Activated CD4-positive, alpha-beta memory T cell treated with anti-CD3 and anti-CD28 coated beads, Interleukin-2, amount 10 ng/mL, durations not matched to agents 7 days and 5 days (primary cell): ENCODE measurements at places on chromosomes 7 and 10. TPM values are rescaled to one million over a fixed set of nuclear protein-coding genes. Genes with fewer than 3 reads are reported as not detected.
A peak's percentile ranks its signal among the peaks of the same experiment; 100 is the strongest.

The ZNF722 gene
- not detected for total RNA-seq

The TRPV5 gene
- total RNA-seq: not detected

The CRHR2 gene
- total RNA-seq: not detected

DNA sequence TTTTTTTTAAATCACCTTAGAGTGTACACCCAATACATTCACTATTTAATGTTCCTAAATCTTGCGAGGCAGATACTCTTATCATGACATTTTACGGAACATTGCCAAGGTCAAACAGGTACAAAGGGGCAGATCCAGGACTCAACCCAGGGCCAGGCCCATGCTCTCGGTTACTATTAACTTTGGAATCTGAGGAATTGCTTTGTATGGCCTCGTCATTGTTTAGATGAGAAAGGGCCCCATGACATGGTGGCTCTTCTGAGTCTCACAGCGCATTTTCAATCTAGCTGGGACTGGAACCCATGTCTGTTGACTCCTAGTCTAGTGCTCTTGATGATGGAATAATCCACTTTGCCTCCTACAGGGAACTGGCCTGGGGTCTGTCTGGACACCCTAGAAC is 59.1 kb downstream of the GATA3 start:
- no peak for DNase-seq

DNA sequence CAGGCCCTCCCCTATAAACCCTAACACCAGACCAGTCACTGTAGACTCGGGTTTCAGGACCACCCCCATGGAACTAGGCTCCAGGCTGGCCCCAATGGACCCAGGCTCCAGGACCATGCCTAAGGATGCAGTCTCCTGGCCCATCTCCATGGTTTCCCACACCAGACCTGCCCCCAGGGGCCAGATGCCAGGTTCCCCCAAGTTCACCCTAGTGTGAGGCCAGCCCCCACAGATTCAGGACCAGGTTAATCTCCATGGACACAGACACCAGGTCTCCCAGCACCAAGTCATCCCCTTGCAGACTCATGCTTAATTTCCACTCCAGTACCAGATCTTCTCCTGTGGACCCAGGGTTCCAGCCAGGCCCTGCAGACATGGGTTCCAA is 103.8 kb upstream of the LANCL2 start:
- DNase-seq: no peak

- DNase-seq: peak; percentile 79
These were observed 621 bp downstream of the P4HA1 start for GRCh38 chr10:73096041-73096448.

DNA sequence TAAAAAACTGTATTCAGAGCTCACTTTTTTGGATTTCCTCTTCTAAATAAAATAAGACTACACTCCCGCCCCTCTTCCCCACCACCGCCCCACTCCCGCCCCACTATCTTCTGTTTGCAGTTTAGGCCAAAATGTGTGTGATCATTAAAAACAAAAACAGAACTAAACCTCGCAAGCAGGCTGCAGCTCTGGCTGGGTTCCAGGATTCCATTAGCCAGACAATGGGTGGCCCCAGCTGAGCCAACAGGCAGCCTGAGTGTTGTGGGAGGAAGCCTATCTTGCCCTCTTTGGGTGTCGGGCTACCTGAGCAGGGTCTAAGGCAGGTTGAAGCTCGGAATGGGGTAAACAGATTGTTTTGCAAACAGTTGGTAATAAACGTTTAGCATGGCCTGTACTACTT is 41.7 kb downstream of the ARL4A start:
- DNase-seq: no peak

- no peak for DNase-seq
These were observed 187.8 kb downstream of the COBL start for GRCh38 chr7:51128545-51129435.

DNA sequence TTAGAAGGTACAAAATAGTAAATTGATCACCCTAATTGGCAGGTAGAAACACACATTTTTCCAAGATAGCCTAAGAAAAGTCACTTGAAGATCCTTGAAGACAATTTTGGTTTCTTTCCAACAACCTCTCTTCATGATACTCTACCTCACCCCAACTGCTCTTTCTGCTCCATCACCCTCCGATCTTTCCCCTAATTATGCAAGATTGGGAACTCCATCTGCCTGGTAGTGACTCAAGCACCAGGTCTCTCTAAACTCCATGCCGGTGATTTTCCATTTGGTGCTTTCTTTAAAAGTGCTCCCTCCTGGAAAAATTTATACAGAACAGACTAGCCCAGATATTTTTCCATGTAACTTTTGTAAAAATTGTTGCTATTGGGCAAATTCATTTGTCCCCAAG is 1.1 kb upstream of the AKR1B1 start:
- no peak for DNase-seq

GRCh38 chr10:100774223-100774622 is 28.8 kb downstream of the PAX2 start:
- no peak for DNase-seq

The MOGAT3 gene
- total RNA-seq: not detected

DNA sequence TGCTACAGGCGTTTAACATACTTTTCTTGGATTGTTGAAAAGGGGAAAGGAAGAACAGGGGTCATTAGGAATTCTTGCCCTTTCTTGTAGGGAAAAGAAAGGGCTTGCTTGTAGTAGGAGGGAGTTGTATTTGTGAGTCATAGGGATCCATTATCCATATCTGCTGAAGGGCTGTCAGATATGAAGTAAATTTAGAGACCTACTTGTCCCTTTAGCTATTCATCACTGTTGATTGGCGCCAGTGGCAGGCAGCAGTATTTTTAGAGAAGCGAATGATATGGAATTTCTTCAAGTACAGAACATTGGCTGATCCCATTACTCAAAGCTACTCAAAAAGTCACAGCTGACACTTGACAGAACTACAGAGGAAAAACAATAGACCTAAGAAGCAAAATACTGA is 97.7 kb downstream of the CELF2 start:
- no peak for DNase-seq

DNA sequence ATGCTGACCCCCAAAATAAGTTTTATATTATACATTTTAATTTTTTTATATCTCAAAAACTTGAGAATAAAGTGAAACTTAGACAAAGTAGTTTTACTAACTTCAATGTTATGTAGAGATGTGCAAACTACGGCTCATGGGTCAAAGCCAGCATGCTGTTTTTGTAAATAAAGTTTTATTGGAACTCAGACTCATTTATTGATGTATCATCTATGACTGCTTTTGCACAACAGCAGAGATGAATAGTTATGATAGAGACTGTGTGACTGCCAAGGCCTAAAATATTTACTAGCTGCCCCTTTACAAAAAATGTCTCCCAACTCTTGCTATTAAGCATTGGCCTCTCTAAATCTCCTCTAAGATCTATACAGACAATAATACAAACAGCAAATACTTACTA is 12.4 kb downstream of the MTPN start:
- DNase-seq: no peak

DNA sequence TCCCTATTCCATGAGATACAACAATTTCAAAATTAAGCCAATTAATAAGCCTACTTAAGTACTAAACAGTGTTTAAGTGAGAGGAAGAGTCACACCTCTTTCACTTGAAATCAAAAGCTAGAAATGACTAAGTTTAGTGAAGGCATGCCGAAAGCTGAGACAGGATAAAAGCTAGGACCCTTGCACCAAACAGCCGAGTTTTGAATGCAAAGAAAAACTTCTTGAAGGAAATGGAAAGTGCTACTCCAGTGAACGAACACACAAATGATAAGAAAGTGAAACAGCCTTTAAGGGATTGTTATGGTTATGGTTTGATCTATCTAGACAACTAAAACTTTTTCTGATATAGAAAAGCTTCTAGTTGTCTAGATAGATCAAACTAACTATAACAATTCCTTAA is 135.4 kb upstream of the KMT2E start:
- DNase-seq: no peak

The PRTFDC1 gene
- total RNA-seq: 1.7 TPM

- no peak for DNase-seq
These were observed 6.5 kb downstream of the CHAT start for GRCh38 chr10:49620286-49620810.

The TNRC18 gene
- 57.6 TPM for total RNA-seq

GRCh38 chr10:63520500-63521415 is at the start of gene REEP3:
Gene REEP3 (plus strand): TSS chr10:63521401. CDS start chr10:63521546, 145 bp downstream.
- peak; percentile 70 for DNase-seq

- peak; percentile 85 for DNase-seq
These were observed at the start of gene SFXN4 for GRCh38 chr10:119165171-119166117. Gene SFXN4 (minus strand): TSS chr10:119165714. CDS start chr10:119165647, 67 bp downstream.

DNA sequence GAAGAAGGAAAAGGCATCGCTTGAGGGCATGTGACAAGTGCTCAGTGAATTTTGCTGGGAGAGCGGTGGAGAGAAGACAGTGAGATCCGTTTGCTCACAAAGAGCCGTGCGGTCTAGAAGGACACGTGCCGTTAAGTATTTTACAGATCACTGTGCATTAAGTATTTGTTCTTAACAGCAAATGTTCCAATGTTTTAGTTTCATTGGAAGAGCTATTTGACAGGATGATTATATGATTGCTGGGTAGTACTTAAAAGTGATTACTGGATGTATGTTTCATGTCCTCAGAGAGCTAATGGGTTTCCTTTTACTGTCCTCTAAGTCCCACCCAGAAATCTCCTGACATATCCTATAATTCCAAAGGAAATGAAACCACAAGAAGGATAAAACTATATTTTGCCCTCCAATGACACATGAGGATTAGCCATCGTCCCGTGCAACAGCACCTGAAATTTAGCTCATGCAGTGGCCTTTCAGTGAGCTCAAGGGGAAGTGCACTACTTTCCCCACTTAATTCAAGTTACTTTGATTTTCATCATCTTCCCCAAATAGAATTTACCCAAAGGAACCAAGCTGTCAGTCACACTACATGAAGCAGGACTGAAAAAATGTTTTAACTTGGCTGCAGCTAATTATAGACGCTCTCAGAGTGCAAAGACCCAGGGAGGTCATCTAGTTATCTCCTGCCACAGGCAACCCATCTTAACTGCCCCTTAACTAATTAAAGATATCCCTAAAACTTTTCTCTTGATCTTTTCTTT is 80.3 kb downstream of the KLF6 start:
- DNase-seq: no peak

The LYZL1 gene
- total RNA-seq: not detected

DNA sequence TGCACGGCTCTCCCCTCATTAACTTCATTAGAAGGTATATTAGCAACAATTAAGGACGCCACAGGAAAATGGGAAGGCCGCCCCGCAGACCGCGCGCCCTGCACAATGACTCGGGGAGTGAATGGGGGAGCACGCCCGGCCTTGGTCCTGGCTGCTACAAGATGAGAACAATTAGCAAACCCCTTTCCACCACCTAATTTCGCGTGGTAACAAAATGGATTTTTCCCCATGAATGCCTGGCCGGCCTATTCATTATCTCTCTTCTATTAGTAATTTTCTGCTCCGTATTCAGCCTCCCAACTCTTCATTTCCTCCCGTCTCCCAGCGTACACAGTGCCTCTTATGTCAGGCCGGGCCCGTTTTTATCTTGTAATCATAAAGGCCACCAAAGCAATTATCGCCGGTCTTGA is 346.9 kb downstream of the DNAJB6 start:
- DNase-seq: no peak

The BRI3 gene
- total RNA-seq: 49.9 TPM

The GIMAP6 gene
- total RNA-seq: 84.9 TPM

GRCh38 chr10:57338823-57339558 is 928.7 kb downstream of the IPMK start:
- no peak for DNase-seq

The PDK4 gene
- total RNA-seq: not detected

The STK31 gene
- 0.18 TPM for total RNA-seq

The SCRN1 gene
- total RNA-seq: 2.0 TPM

GRCh38 chr10:33303988-33304387 is 30.5 kb downstream of the NRP1 start:
- DNase-seq: no peak

The CFAP70 gene
- 0.70 TPM for total RNA-seq

DNA sequence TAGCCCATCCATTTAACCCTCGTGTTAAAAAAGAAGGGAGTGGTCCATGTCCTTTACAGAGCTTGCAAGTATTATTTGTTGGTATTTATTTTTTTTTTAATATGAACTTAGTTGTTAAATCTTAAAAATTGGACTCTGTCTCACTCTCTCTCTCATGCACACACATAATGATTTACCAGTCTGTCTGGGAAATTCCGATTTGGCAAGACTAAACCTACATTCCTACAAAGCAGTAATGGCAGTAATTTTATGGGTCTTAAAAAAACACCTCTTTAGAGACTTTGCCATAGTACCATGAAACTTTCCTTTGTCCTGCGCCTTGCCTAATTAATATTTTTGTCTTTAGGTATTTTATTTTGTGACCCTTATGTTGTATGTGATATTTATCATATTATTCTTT is 239.5 kb upstream of the PPP1R3A start:
- DNase-seq: no peak

DNA sequence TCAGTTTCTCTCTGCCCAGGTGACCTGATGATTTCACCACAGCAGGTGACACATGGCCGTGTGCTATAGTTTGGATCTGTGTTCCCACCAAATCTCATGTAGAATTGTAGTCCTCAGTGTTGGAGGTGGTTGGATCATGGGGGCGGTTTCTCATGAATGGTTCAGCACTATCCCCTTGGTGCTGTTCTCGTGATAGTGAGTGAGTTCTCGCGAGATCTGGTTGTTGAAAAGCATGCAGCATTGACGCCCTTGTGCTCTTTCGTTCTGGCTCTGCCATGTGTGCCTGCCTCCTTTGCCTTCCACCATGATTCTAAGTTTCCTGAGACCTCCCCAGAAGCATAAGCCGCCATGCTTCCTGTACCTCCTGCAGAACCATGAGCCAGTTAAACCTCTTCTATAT is 85.2 kb upstream of the C1QL3 start:
- no peak for DNase-seq
